ENCODE measurements at places on chromosomes 1 and 21.

DNA sequence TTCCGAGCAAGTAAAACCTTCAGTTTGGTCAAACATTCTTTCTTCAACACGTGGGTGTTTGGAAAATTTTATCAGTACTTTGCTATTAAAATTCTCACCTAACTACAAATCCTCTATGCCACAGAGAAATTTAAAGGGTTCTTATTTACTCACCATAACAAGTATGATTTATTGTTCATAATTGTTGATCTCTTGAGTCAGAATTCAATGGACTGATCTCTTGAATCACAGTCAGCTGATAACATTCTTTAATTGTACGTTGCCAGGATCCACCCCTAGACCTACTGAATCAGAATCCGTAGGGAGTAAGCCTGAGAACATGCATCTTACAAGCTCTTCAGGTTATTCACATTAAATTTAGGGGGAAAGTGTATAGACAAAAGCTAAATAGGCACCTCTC is 51.2 kb downstream of the DIPK1A start:
- no peak for DNase-seq
- H3K4me1 ChIP-seq = no peaks in the 10 kb centered on the region
- H3K4me3 ChIP-seq = no peak overlapping the region
- H3K27ac ChIP-seq = no peak overlapping the region
- no peaks in the 10 kb centered on the region for H3K36me3 ChIP-seq

DNA sequence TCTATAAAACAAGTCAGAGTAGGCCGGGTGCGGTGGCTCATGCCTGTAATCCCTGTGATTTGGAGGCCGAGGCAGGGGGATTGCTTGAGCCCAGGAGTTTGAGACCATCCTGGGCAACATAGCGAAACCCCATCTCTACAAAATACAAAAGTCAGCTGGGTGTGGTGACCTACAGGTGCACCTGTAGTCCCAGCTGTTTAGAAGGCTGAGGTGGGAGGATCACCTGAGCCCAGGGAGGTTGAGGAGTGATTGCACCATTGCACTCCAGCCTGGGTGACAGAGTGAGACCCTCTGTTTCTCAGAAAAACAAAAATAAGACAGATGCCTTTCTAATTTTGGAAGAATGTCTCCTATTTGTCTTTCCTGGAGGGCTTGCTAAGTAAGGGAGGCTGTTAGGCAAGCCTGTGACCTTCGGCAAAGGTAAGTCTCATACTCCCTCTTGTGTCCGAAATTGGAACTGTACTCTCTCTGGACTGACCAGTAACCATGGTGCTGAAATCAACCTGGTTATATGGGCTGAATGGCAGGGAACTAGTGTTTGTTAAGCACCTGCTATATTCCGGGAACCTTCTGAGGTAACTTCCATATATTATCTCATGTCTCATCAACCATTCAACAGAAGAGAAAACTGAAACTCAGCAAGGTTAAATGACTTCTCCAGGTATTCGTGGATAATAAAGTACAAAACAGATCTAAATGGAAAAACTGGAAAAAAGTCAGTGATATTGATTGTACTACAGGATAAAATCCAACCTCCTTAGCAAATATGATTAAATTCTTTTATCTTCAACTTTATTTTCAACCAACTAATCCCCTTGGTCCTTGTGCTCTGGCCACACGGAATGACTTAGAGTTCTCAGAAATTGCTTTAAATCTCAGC is 11.8 kb upstream of the RAB3B start:
- H3K27ac ChIP-seq = no peak overlapping the region
- H3K4me3 ChIP-seq = no peak overlapping the region
- H3K36me3 ChIP-seq = no peaks in the 10 kb centered on the region

DNA sequence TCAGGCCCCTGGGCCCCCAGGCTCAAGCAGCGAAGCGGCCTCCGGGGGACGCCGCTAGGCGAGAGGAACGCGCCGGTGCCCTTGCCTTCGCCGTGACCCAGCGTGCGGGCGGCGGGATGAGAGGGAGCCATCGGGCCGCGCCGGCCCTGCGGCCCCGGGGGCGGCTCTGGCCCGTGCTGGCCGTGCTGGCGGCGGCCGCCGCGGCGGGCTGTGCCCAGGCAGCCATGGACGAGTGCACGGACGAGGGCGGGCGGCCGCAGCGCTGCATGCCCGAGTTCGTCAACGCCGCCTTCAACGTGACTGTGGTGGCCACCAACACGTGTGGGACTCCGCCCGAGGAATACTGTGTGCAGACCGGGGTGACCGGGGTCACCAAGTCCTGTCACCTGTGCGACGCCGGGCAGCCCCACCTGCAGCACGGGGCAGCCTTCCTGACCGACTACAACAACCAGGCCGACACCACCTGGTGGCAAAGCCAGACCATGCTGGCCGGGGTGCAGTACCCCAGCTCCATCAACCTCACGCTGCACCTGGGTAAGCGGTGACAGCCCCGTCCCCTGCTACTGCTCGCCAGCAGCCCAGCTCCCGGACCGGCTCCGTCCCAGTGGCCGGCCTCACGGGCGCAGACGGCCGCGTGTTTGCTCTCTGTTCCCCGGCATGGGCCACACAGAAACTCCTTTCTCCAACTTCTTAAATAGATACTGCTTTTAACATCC is 539 bp downstream of the LAMC1 start:
- DNase-seq = peak; percentile 70
- H3K27me3 ChIP-seq = peaks cover 12% of the 10 kb centered on the region
- H3K27ac ChIP-seq = peak overlapping the region; percentile 83
- H3K4me1 ChIP-seq = peaks cover 58% of the 10 kb centered on the region

- no peaks in the 10 kb centered on the region for H3K36me3 ChIP-seq
- H3K27me3 ChIP-seq = peaks cover 3% of the 10 kb centered on the region
- H3K4me3 ChIP-seq = no peak overlapping the region
- DNase-seq = no peak
Observed at GRCh38 chr1:101366513-101367215, 129.8 kb downstream of the S1PR1 start.

GRCh38 chr21:41210426-41211059 is 42.6 kb downstream of the BACE2 start:
- peaks cover 5% of the 10 kb centered on the region for H3K27me3 ChIP-seq
- DNase-seq = no peak
- no peak overlapping the region for H3K4me3 ChIP-seq
- peaks cover 42% of the 10 kb centered on the region for H3K36me3 ChIP-seq

DNA sequence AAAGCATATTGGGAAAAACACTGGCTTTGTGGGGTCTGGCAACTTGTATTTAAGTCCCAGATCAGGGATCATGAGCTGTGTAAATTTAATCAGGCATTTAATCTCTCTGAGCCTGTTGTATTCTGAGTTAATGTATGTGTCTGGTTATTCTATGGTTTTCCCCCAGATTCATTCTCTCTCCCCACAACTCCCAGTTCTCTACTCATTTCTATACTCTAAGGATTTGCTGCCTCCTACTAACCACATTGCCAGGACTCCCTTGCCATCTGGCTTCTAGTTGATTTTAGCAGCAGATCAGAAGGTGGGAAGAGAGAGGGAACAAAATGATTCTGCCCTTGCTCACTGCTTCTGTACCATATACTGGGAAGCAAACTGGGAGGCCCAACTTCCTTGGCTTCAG is 31.4 kb upstream of the S1PR1 start:
- H3K4me1 ChIP-seq = peaks cover 6% of the 10 kb centered on the region
- no peak for DNase-seq
- no peak overlapping the region for H3K4me3 ChIP-seq
- no peaks in the 10 kb centered on the region for H3K36me3 ChIP-seq

GRCh38 chr1:208207388-208208131 is 36.6 kb downstream of the PLXNA2 start:
- peak overlapping the region; percentile 61 for H3K27ac ChIP-seq
- H3K4me3 ChIP-seq = peak overlapping the region; percentile 49
- H3K4me1 ChIP-seq = peaks cover 52% of the 10 kb centered on the region
- no peak for DNase-seq
- peaks cover 5% of the 10 kb centered on the region for H3K27me3 ChIP-seq

GRCh38 chr1:44033756-44034155 is 2.5 kb upstream of the SLC6A9 start:
- DNase-seq = no peak
- peaks cover 16% of the 10 kb centered on the region for H3K27me3 ChIP-seq
- peaks cover 15% of the 10 kb centered on the region for H3K4me1 ChIP-seq
- H3K4me3 ChIP-seq = no peak overlapping the region
- peaks cover 2% of the 10 kb centered on the region for H3K36me3 ChIP-seq

DNA sequence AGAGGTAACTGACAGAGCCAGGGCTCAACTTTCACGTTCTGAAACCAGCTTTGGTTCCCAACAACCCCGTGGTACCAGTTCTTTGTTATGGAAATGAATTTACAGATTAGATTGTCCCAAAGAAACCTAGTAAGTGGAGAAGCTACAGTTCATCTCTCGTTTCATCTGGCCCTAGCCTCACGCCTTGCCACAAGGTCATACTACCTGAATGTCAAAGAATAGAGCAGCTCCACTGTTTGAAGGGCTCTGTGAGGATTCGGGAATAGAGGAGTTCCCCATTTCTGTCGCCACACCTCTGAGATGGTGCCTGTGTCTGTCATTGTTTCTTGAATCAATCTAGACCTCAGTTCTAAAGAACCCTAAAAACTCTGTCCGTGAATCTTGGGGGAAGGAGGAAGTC is 15.0 kb upstream of the CDC42 start:
- no peak for DNase-seq
- H3K27ac ChIP-seq = no peak overlapping the region
- peaks cover 13% of the 10 kb centered on the region for H3K4me1 ChIP-seq
- no peak overlapping the region for H3K4me3 ChIP-seq

- no peaks in the 10 kb centered on the region for H3K27me3 ChIP-seq
- H3K36me3 ChIP-seq = no peaks in the 10 kb centered on the region
- peak; percentile 58 for DNase-seq
- H3K4me3 ChIP-seq = no peak overlapping the region
- no peaks in the 10 kb centered on the region for H3K4me1 ChIP-seq
- no peak overlapping the region for H3K27ac ChIP-seq
Observed at GRCh38 chr1:20440785-20441200, 45.2 kb downstream of the CAMK2N1 start.

GRCh38 chr21:25396135-25396711 is 211.1 kb downstream of the MRPL39 start:
- H3K27ac ChIP-seq = no peak overlapping the region
- H3K27me3 ChIP-seq = no peaks in the 10 kb centered on the region
- no peaks in the 10 kb centered on the region for H3K36me3 ChIP-seq
- DNase-seq = no peak
- H3K4me1 ChIP-seq = no peaks in the 10 kb centered on the region

- peaks cover 31% of the 10 kb centered on the region for H3K4me1 ChIP-seq
- DNase-seq = no peak
- H3K27ac ChIP-seq = no peak overlapping the region
- peak overlapping the region; percentile 62 for H3K4me3 ChIP-seq
- H3K27me3 ChIP-seq = peaks cover 10% of the 10 kb centered on the region
- H3K36me3 ChIP-seq = peaks cover 4% of the 10 kb centered on the region
Observed at GRCh38 chr1:26533951-26534509, 4.5 kb downstream of the RPS6KA1 start.

DNA sequence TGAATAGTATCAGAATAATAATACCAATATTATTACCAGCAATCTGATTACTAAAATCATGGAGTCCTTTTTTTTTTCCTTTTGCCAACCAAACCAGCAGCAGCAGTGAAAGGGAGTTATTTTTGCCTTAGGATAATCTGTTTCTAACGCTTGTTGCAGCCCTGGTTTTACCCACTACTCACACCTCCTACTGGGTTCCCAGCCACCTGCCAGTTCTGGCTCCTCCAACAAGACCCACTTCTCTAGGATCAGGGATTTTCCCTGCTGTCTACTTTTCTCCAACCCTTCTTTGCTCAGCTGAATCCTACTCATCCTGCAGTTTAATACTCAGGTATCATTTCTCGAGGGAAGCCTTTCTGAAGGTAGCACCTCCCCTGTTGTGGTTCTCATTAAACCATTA is 96.8 kb upstream of the BCAR3 start:
- peaks cover 11% of the 10 kb centered on the region for H3K4me1 ChIP-seq
- H3K27me3 ChIP-seq = peaks cover 1% of the 10 kb centered on the region
- H3K36me3 ChIP-seq = no peaks in the 10 kb centered on the region

GRCh38 chr1:160738271-160738670 is 776 bp upstream of the SLAMF7 start:
- H3K4me3 ChIP-seq = no peak overlapping the region
- H3K4me1 ChIP-seq = peaks cover 20% of the 10 kb centered on the region
- H3K27me3 ChIP-seq = no peaks in the 10 kb centered on the region
- peaks cover 4% of the 10 kb centered on the region for H3K36me3 ChIP-seq
- DNase-seq = no peak
- H3K27ac ChIP-seq = no peak overlapping the region

DNA sequence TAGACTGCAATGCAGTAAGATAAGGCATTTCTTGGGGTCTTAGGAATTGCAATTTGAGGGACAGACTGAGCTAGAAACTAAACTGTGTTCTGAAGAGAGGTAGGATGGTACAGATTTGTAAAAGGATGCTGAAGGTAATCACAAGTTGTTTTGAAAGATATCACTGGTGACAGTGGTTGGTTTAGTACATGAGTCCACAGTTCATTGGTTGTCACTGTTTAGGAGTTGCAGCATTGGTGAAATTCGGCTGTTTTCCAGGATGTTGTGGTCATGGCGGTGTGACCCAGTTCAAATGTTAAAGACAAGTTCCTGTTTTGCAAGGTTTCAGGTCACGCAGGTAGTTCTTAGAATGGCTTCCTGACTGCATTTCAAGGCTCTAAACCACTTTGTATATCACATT is 292.8 kb upstream of the B3GALT2 start:
- DNase-seq = no peak
- H3K36me3 ChIP-seq = no peaks in the 10 kb centered on the region
- H3K4me1 ChIP-seq = peaks cover 16% of the 10 kb centered on the region
- no peaks in the 10 kb centered on the region for H3K27me3 ChIP-seq
- H3K27ac ChIP-seq = no peak overlapping the region

DNA sequence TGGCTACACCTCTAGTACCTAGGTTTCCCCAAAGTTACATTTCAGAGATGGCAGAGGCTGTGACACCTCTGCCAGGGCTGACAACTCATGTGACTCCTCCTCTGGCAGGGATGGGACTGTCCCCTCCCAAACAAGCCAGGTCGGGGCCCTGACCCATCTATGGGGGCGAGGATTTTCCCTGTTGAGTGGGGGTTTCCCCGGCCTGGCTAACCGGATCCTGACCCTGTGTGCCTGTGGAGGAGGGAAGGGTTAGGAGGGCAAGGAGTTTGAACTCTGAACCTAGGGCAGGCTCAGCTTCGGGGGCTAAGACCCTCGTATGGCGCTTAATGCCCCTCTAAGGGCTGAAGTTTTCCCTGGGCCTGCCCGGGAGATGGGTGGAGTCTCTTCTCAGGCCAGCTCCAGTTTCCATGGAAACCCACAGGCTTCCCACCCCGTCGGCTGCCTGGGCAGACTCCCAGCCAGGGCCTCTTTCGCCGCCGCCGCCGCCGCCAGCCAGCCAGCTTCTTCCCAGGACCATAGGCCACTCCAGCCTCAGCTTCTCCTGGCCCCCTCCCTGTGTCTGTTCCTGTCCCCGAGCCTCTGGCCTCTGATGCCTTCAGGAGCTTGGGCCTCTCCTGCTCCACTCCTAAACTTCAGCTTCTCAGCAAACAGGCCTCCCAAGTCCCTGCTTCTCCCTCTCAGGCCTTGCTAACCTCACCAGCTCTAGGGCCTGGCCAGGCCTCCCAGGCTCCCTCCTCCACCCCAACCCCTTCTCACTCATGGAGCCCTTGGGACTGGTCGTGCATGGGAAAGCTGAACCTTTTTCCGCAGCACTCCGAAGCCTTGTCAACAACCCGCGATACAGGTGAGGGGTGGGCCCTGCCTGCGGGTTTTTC is at the start of gene BTBD19:
TSS of gene BTBD19 (plus strand) at position 461 of the 875 bp plus-strand sequence. CDS start at position 759, 298 bp downstream.
- peaks cover 54% of the 10 kb centered on the region for H3K4me1 ChIP-seq
- peak within 1 kb of the TSS; percentile 81 for H3K4me3 ChIP-seq
- peaks cover 38% of the 10 kb centered on the region for H3K27me3 ChIP-seq
- peak within 1 kb of the TSS; percentile 100 for H3K27ac ChIP-seq
- peak; percentile 76 for DNase-seq
- peaks cover 21% of the 10 kb centered on the region for H3K36me3 ChIP-seq

Data from endothelial cell (in vitro differentiated cells).